ENCODE measurements at places on chromosomes 6 and 20. TPM values are rescaled to one million over a fixed set of nuclear protein-coding genes. Genes with fewer than 3 reads are reported as not detected.

The KCNQ2 gene
- 2.9 TPM for total RNA-seq

The BMP7 gene
- total RNA-seq = 12.8 TPM

The RNF182 gene
- 1.2 TPM for total RNA-seq

The ATRN gene
- total RNA-seq = 68.1 TPM

The TMC2 gene
- total RNA-seq = not detected

GRCh38 chr6:26592649-26593048 lies 4.1 kb upstream of the ABT1 start:
- H3K27ac ChIP-seq = no peak overlapping the region
- peaks cover 44% of the 10 kb centered on the region for H3K27me3 ChIP-seq
- H3K4me3 ChIP-seq = no peak overlapping the region
- DNase-seq = no peak
- no peaks in the 10 kb centered on the region for H3K36me3 ChIP-seq

DNA sequence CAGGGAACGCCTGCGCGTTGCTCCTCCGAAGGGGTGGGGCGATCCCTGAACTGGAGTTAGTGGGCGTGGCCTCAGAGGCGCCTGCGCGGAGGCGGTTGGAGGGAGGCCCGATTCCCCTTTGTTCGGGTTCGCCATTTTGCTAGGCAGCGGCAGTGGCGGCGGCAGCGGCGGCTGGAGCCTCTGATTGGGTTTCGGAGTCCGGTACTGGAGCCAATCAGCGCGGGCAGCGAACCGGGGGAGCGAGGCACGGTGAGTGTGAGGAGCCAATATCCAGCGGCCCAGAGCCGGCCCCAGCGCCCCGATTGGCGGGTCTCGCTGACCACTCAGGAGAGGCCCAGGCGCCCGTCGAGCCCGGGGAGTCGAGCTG lies at the start of gene NFYA:
Gene NFYA (plus strand): TSS at position 139 of the 367 bp plus-strand sequence. CDS start 6,116 bp downstream, outside the sequence.
- H3K36me3 ChIP-seq = no peaks in the 10 kb centered on the region
- no peak for DNase-seq
- peak within 1 kb of the TSS; percentile 99 for H3K27ac ChIP-seq
- peaks cover 15% of the 10 kb centered on the region for H3K4me1 ChIP-seq
- H3K27me3 ChIP-seq = no peaks in the 10 kb centered on the region
- peak within 1 kb of the TSS; percentile 88 for H3K4me3 ChIP-seq

- H3K4me1 ChIP-seq = no peaks in the 10 kb centered on the region
- H3K4me3 ChIP-seq = no peak overlapping the region
- DNase-seq = no peak
- H3K27ac ChIP-seq = peak overlapping the region; percentile 5
- H3K27me3 ChIP-seq = no peaks in the 10 kb centered on the region
These were observed 23.5 kb downstream of the DHX35 start for GRCh38 chr20:38985603-38986170.

GRCh38 chr6:751765-752164 lies 58.8 kb upstream of the EXOC2 start:
- H3K4me1 ChIP-seq = no peaks in the 10 kb centered on the region
- no peaks in the 10 kb centered on the region for H3K36me3 ChIP-seq
- no peak overlapping the region for H3K4me3 ChIP-seq
- H3K27ac ChIP-seq = no peak overlapping the region

DNA sequence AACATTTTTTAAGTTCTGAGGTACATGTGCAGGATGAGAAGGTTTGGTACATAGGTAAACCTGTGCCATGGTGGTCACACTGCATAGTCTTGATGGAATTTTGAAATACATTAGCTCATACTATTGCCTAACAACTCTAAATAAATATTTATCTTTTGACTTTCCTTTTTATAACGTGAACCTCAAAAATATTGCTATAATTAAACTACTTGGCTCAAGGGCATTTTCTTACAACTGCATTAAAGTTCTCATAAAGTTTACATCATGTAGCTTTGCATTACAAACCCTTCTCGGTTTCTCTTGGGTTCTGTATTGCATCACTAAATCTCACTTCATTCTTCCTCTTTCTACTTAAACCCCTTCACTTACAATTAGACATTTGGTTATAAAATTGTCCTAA lies 636.0 kb upstream of the PTCHD4 start:
- no peak overlapping the region for H3K27ac ChIP-seq
- no peaks in the 10 kb centered on the region for H3K27me3 ChIP-seq
- DNase-seq = no peak
- no peaks in the 10 kb centered on the region for H3K36me3 ChIP-seq
- H3K4me1 ChIP-seq = no peaks in the 10 kb centered on the region

DNA sequence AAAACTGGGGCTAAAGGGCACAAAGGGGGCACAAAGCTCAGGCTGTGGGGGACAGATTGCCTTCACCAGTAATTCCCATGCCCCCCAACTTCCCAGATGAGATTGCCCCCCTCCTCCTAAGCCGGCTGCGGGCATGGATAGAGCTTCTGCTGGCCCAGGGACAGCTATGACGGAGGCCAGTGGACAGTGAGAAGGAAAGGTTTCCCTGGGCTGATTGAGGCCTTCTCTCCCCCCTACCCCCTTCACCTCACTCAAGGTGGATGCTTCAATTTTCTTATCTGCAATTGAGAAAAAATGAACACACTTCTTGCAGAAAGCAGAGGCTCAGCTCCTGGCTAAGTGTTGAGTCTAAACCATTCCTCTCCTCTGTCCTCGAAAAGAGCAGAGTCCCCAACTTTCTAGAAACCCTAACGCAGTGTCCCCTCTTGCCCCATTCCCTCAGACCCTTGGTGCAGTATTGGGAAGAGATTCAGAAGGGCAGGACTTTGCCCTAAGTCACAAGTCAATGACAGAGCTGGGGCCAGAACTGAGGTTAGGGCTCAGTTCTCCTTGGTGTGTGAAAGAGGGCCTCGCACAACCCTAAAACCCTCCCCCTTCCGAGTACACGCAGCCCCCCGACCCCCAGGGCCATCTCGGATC lies 808 bp downstream of the SDC4 start:
- no peaks in the 10 kb centered on the region for H3K27me3 ChIP-seq
- peak overlapping the region; percentile 96 for H3K27ac ChIP-seq
- DNase-seq = no peak
- no peaks in the 10 kb centered on the region for H3K36me3 ChIP-seq

DNA sequence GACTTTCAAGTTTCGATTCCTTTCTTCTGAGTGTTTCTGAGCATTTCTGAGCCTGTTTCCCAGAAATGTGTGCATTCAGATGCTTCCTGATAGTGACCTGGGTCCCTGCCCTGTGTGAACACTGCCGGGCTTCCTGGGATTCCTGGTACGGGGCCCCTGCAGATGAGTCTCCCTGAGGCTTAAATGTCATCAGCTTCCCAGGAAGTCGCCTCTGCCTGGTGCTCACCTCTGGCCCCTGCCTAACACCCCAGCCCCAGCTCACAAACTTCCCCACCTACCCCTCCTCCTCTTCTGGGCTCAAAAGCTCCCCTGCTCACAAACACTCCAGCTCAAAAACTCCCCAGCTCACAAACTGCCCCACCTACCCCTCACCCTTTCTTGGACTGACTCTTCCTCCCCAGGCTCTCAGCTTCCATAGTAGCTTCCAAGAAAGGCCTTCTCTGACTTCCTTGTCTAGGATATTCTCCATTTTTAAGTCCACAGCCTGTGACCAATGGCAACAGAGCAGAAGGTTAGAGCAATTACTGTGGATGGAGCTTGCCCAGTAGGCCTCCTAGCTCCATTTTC lies 42.0 kb downstream of the TGM2 start:
- peak; percentile 64 for DNase-seq
- peak overlapping the region; percentile 91 for H3K27ac ChIP-seq
- H3K4me1 ChIP-seq = peaks cover 32% of the 10 kb centered on the region

DNA sequence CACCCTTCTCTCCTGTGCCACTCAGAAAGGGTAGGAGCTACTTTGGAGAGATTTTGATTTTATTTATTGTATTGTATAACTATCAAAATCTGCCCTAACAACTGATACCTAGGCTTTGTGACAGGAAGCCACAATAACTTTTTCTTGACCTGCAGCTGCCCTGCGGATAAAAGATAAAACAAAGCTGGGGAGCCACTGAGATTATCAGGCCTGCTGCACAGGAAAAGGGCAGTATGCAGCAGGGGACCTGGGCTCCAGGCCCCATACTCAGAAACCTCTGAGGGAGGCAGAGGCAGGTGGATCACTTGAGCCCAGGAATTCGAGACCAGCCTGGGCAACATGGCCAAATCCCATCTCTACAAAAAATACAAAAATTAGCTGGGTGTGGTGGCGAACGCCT lies 980 bp upstream of the SNX21 start:
- peak overlapping the region; percentile 87 for H3K27ac ChIP-seq
- H3K4me1 ChIP-seq = peaks cover 29% of the 10 kb centered on the region
- H3K4me3 ChIP-seq = no peak overlapping the region
- DNase-seq = no peak
- H3K36me3 ChIP-seq = no peaks in the 10 kb centered on the region

DNA sequence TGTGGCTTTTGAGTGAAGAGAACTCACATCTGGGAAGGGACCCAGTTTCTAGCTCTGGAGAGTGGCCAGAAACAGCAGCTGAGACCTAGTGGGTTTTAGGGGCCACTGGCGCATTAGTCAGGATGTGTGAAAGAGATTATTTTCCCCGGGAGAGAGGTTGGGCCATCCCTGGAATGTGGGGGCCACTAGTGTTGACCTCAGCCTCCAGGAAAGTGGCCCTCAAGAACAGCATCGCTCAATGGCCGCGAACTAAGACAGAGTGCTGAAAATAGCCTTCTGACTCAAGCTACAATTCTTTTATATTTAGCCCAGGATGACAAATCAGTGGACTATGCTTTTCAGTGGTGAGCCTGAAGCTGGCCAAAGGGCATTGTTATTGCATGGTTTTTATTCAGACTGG lies 210.4 kb upstream of the RNF24 start:
- H3K4me1 ChIP-seq = peaks cover 7% of the 10 kb centered on the region
- H3K4me3 ChIP-seq = no peak overlapping the region
- peak overlapping the region; percentile 53 for H3K27ac ChIP-seq
- peak; percentile 41 for DNase-seq

GRCh38 chr6:134065706-134066105 lies 13.3 kb upstream of the SLC2A12 start:
- H3K27me3 ChIP-seq = no peaks in the 10 kb centered on the region
- no peaks in the 10 kb centered on the region for H3K36me3 ChIP-seq
- no peak for DNase-seq
- no peak overlapping the region for H3K27ac ChIP-seq

GRCh38 chr6:1110941-1111349 lies 201.0 kb upstream of the FOXQ1 start:
- H3K36me3 ChIP-seq = no peaks in the 10 kb centered on the region
- no peak overlapping the region for H3K27ac ChIP-seq
- DNase-seq = no peak

DNA sequence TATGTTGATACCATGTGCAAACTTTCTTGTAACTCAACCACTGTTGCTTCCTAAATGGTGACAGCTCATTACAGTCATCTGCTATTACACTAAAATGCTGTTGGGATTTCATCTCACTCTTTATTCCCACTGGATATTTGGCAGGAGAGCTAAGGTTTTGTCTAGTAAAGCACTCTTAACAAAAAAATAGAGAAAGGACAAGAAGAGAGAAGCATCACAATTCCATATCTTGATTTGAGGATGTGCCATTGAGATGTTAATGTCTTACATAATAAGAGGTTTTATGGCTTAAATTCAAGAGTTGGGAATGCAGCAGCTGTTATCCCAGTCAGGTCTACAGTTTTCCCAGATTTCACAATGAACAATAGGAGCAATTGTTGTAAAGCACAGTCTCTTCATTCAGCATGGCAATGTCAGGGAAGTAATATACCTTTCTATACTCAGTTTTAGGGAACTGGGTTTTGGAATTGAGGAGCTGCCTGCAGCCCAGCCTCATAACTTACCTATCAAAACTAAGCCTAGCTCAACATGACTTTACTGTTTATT lies 134.9 kb downstream of the ISM1 start:
- no peaks in the 10 kb centered on the region for H3K36me3 ChIP-seq
- no peak for DNase-seq
- no peaks in the 10 kb centered on the region for H3K4me1 ChIP-seq
- H3K27me3 ChIP-seq = no peaks in the 10 kb centered on the region

GRCh38 chr20:324177-325044 lies 941 bp upstream of the SOX12 start:
- no peaks in the 10 kb centered on the region for H3K27me3 ChIP-seq
- no peaks in the 10 kb centered on the region for H3K36me3 ChIP-seq
- peak overlapping the region; percentile 80 for H3K4me3 ChIP-seq
- peak; percentile 95 for DNase-seq

DNA sequence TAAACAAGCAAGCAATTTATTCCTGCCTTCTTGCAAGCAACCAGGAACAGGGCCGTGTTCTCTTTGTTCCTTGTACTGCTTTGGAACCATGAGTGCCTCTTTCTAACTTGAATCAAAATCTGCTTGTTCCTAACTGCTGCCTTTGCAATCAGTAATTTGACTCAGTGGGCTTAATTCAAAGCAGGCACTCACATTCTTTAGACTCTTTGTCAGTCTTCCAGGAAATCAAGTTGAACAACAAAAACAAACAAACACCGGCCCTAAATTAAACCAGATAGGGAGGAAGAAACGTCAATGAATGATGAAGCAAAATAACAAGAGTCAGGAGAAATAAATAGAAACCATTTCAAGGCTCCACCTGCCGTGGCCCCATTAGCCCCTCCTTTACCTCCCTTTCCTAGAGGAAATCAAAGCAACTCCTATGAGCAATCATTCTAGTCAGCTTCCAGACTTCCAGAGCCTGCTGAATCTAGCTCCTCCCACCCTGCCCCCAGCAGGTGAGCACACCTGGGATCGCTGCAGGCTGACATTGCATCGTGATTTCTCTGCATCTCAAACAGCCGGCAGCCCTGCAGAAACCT lies 582.2 kb upstream of the FLRT3 start:
- peaks cover 37% of the 10 kb centered on the region for H3K4me1 ChIP-seq
- H3K27me3 ChIP-seq = no peaks in the 10 kb centered on the region
- peak; percentile 72 for DNase-seq
- H3K27ac ChIP-seq = peak overlapping the region; percentile 57
- no peak overlapping the region for H3K4me3 ChIP-seq

- peak overlapping the region; percentile 75 for H3K27ac ChIP-seq
- no peak for DNase-seq
- peaks cover 6% of the 10 kb centered on the region for H3K4me1 ChIP-seq
- H3K27me3 ChIP-seq = no peaks in the 10 kb centered on the region
- H3K4me3 ChIP-seq = peak overlapping the region; percentile 83
- no peaks in the 10 kb centered on the region for H3K36me3 ChIP-seq
These were observed 590 bp upstream of the MAP1LC3A start for GRCh38 chr20:34557936-34558319.

GRCh38 chr20:61640131-61640870 lies 388.2 kb downstream of the CDH4 start:
- no peak overlapping the region for H3K27ac ChIP-seq
- no peaks in the 10 kb centered on the region for H3K27me3 ChIP-seq
- H3K4me3 ChIP-seq = no peak overlapping the region
- no peaks in the 10 kb centered on the region for H3K4me1 ChIP-seq
- DNase-seq = no peak

DNA sequence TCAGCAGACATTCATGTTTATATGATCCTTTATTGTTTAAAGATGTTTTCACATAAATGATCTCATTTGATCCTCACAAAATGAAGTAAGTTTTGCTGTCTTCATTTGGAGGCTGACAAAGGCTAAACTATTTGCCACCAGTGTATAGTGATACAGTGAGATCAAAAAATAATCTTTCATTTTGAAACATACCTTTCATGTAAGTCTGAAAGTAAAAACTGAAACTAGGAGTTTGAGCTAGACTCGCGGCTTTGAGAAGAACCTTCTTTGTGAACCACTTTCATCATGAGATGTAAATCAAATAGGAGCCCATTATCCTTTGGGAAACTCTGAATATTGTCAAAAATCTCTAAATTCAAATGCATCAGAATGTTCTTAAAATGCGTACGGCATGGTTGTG lies 40.3 kb upstream of the SPTLC3 start:
- peaks cover 2% of the 10 kb centered on the region for H3K4me1 ChIP-seq
- DNase-seq = no peak
- no peak overlapping the region for H3K27ac ChIP-seq
- H3K27me3 ChIP-seq = no peaks in the 10 kb centered on the region
- no peak overlapping the region for H3K4me3 ChIP-seq
- H3K36me3 ChIP-seq = no peaks in the 10 kb centered on the region

Data from hepatocyte (in vitro differentiated cells).